ENCODE measurements at places on chromosomes 4 and X.

DNA sequence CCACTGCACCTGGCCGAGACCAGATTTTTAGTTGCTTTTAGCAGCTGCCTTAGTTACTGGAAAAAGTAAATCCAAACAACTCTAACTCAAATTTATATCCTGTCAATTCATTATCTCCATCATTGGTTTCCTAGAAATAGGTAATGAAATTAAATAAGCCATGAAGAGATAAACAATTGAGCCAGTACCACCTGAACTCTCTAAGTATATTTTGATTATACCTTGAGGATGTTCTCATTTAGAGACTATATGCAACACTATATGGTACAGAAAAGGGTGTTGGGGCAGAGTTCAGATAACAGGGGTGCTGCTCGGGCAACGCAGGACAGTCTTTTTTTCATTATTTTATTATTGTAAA is 35.0 kb downstream of the SAT1 start:
- no peak for DNase-seq

- DNase-seq: no peak
These were observed 198.9 kb downstream of the ANK2 start for GRCh38 chr4:113248320-113248719.

DNA sequence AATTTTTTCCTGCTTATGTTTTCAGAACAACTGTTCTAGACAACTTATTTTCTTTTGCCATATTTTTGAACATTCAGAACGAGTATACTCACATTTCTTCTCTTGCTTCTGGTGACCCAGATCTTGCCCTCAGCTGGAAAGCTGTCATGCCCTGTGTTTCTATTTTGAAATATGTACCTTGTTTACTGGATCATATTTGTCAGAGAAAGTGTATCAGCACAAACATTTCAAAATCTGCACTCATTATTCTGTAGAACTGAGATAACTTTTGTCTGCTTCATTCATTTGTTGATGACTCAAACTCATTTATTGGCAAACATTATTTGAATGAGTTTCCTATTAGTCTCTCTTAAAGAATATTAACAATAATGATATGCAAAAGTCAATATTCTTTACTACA is 46.2 kb upstream of the FAM9A start:
- DNase-seq: no peak

DNA sequence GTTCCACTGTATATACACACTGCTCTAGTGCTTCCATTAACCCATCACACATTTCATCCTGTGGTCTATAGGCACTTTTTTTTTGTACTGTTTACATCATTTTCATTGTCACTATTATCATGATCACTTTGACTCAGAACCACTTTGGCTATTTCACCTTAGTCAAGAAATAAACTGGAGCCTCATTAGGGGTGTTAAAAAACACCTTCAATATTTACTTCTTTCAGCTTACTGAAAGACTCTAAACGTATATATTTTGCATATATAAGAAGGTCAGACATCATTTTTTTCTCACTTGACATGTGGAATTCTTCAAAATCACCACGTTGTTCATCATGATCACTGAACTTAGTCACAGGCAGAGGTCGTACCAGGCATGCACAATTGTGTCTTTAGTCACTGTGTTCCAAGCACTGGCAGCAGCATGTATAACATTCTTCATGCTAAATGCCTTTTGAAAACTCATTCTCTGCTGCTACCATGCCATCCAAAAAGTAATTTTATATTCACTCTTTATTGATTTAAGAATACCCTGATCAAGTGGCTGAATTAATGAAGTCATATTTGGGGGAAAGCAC is 229.2 kb upstream of the ARSJ start:
- no peak for DNase-seq

- DNase-seq: no peak
These were observed 119.8 kb upstream of the TRIM2 start for GRCh38 chr4:153084224-153084979.

GRCh38 chr4:17812125-17812524 is 1.3 kb downstream of the NCAPG start:
- no peak for DNase-seq

All from CD4-positive, alpha-beta T cell (primary cell).